Right lobe of liver (tissue), 6 donors: ENCODE measurements at places on chromosomes 7 and 10. TPM values are rescaled to one million over a fixed set of nuclear protein-coding genes. Genes with fewer than 3 reads are reported as not detected.

DNA sequence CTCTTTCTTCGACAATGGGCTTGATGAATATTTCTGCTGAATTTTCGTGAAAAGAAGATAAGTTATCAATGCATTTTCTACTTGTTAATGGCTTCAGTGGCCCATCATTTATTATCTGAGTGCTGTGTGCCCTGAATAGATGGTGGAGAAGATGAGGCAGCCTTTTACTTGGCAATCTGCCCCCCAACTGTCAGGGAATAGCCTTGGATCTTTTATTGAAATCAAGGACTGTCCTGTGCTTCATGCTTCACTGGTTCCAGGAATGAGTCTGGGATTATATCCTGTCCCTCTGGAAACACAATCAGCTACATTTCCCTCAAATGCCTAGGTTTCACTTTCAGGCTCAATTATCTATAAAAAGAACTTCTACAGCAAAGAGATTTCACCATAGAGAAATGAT, 75.9 kb upstream of the NXPH1 start:
- DNase-seq: no peak

- DNase-seq: no peak
Measured at GRCh38 chr10:76342996-76343395, 911.6 kb downstream of the LRMDA start.

- no peak for DNase-seq
Measured at GRCh38 chr10:103845972-103846371, 9.4 kb downstream of the SH3PXD2A start.

- peak; percentile 42 for DNase-seq
Measured at GRCh38 chr7:77316219-77316978, 99.8 kb downstream of the GSAP start.

DNA sequence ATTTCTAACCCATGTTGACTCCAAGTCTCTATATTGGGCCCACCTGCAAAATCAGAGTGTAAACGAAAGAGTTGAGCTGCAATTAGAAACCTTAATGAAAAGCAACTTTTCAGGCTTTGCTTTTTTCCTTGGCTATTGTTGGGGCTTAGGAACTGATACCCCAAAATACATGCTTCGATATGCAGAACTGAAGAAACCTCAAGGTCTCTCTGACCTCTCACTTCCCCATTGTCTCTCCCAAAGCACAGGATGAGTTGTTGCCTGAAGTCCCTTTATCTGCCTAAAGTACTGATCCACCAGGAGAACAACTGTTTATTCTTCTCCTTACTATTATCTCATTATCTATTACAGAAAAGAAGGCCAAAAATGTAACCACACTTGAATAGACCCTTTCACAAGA, 666.0 kb upstream of the LRRTM3 start:
- no peak for DNase-seq

Gene TRIL
- total RNA-seq: 0.25 TPM

Gene KEL
- total RNA-seq: 2.0 TPM

Gene IFIT1B
- 1.2 TPM for total RNA-seq

GRCh38 chr10:29725133-29725720, 90.5 kb upstream of the SVIL start:
- no peak for DNase-seq

Gene OLAH
- total RNA-seq: not detected

Gene C10orf67
- not detected for total RNA-seq

GRCh38 chr7:2720024-2720423, 32.0 kb downstream of the AMZ1 start:
- DNase-seq: no peak

DNA sequence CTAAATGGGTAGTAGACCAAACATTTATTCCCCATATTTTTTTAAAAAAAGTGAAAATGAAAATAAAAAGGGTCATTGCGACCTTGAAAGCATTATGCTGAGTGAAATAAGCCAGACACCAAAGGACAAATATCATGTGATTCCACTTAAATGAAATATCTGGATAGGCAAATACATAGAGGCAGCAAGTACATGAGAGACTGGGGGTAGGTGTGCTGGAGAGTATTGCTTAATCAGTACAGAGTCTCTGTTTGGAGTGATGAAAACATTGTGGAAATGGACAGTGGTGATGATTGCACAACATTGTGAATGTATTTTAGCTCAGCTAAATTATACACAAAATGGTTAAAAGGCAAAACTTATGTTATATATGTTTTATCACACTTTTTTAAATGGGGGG, 169.4 kb downstream of the AKR1D1 start:
- DNase-seq: no peak

- no peak for DNase-seq
Measured at GRCh38 chr7:137873524-137873923, 26.8 kb upstream of the DGKI start.

DNA sequence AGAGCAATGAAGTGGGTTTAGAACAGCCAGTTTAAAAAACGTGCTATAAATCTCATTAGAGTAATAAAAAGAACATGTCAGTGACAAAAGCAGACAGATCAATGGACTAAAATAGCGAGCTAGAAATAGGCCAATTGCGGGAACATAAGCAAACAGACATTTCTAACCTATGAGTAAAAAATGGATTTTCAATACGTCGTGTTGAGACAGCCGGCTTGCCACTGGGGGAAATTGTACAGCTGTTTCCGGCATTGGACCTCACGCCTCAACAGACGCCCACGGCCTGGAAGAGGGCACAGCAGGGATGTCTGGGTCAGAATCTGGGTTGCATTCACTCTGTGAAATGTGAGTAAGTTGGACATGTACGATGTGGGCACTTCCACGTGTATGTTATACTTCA, 92.9 kb downstream of the SVOPL start:
- DNase-seq: no peak

Gene STX1A
- 2.0 TPM for total RNA-seq

Gene RHEB
- 53.5 TPM for total RNA-seq

Gene SYT15
- 0.43 TPM for total RNA-seq

GRCh38 chr7:99001482-99002147, 123.3 kb downstream of the TRRAP start:
- DNase-seq: no peak

DNA sequence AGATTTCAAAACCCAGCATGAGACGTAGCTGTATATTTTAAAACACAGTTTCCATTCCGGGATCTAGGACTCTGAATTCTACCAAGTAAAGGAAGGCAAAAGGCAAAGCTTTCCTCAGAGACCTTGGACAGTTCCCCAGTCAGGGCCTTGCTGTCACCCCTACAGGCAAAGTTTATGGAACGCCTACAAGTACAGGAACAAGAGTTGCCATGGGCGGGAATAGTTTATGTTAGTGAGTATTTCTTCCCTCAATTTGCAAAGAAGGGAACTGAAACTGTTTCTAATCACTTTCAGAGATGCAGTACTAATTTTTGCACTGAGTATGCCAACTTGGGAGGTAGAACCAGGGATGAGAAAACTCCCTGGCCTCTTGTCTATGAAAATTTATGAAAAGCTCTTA, 68.2 kb upstream of the LRGUK start:
- DNase-seq: no peak

Gene SSMEM1
- total RNA-seq: not detected

Gene HOXA1
- 0.17 TPM for total RNA-seq

DNA sequence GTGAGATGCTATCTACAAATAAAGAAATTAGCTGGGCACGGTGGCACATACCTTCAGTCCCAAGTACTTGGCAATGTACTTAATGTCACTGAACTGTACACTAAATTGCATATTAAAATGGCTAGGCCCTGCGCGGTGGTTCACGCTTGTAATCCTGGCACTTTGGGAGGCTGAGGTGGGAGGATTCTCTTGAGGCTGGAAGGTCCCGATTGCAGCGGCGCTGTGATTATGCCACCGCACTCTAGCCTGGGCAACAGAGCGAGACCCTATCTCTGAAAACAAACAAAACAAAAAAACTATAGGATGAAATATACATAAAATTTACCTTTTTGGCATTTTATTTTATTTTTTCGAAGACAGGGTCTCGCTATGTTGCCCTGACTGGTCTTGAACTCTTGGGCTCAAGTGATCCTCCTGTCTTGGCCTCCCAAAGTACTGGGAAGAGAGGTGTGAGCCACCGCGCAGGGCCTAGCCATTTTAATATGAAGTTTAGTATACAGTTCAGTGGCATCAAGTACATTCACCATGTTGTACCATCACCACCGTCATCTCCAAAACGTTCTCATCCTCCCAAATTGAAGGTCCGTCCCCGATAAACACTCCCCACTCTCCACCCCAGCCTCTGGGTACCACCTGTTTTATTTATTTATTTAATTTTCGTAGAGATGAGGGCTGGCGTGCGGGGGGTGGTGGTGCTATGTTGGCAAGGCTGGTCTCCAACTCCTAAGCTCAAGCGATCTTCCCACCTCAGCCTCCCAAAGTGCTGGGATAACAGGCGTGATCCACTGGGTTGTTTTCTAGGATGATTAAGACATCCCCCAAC, 1.3 kb upstream of the EIF3B start:
- no peak for DNase-seq

- DNase-seq: no peak
Measured at GRCh38 chr10:109025172-109025571, 898.1 kb downstream of the XPNPEP1 start.

Gene ARMC10
- 29.3 TPM for total RNA-seq

DNA sequence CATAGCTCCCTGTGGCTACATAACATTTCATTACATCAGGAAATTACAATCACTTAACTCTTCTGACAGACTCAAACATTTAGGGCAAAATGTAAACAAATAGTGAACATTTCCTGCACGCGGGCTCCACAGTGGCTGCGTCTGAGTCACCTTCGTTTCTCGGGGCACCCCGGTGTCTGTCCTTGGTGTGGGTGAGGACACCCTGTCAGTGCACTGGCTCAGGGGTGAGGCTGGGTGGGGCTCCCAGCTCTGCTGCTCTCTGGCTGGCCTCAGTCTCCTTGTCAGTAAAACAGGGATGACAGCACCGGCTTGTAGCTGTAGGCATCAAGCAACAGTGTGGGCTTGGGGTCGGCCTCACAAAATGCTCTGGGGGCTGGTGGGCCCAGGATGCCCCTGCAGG, 237.1 kb upstream of the SHH start:
- DNase-seq: no peak

DNA sequence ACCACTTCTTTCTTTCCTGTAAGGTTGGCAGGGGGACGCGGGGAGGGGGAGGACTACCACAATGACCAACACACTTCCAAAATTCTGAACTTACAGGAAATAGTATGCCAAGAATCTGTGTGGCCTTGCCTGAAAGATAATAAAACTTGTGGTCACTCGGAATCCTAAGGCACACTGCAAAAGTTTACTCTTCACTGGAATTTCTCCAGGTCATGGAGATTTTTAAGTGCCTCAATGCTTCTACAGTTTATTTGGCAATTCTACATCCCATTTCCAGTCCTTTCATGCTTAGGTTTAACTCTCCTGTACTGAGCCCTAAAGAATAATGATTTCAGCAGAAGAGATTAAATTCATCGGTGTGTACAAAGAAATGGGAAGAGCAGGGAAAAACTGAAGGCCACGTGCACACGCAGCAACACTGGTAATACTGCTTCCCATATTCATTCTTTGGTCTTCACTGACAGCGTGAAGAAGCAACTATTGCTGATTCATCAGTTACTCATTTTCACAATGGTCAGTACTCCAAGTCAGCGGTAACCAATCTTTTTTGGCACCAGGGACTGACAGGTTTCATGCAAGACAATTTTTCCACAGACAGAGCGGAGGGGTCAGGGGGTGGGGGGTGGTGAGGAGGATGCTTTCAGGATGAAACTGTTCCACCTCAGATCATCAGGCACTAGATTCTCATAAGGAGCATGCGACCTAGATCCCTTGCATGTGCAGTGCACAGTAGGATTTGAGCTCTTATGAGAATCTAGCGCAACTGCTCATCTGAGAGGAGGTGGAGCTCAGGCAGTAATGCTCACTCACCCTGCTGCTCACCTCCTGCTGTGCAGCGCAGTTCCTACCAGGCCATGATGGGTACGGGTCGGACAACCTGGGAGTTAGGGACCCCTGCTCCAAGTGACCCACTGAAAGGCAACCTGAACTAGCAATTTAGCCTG, 9.8 kb downstream of the LARP4B start:
- DNase-seq: no peak

GRCh38 chr7:41967156-41967555, 264.3 kb upstream of the INHBA start:
- DNase-seq: no peak

DNA sequence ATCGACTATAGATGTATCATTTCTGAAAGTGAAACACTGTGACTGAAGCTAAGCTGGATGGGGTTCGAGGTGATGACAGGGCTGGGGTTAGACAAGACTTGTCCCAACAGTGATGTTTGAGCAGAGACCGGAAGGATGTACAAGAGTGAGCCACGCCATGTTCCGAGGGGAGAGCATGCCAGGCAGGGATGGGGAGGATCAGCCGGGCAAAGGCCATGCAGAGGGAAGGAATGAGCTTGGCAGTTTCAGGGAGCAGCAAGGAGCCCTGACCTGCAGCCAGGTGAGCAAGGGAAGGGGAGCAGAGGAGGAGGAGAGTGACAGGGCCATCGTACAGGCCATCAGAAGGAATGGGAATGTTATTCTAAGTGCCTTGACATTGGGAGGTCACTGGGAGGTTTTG, 114.9 kb upstream of the GPR26 start:
- no peak for DNase-seq

DNA sequence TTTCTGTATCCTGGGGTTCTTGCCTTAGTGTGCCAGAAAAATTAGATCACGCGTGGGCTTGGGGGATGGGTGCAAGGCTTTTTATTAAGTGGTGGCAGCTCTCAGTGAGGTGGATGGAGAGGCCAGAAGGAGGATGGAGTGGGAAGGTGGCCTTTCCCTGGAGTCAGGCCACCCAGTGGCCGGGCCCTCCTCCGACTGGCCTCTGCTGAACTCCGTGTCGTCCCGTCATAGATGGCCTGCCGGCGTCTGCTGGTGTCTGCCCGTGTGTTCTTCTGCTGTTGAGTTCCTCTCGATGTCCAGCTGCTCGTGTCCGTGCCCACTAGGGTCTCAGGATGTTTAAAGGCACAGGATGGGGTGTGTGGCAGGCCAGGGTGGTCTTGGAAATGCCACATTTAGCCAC, 4.0 kb upstream of the ZNF746 start:
- DNase-seq: no peak

GRCh38 chr10:61899997-61900828, 1.3 kb upstream of the ARID5B start:
- DNase-seq: peak; percentile 72

Gene CYP2C19
- total RNA-seq: 6.4 TPM

DNA sequence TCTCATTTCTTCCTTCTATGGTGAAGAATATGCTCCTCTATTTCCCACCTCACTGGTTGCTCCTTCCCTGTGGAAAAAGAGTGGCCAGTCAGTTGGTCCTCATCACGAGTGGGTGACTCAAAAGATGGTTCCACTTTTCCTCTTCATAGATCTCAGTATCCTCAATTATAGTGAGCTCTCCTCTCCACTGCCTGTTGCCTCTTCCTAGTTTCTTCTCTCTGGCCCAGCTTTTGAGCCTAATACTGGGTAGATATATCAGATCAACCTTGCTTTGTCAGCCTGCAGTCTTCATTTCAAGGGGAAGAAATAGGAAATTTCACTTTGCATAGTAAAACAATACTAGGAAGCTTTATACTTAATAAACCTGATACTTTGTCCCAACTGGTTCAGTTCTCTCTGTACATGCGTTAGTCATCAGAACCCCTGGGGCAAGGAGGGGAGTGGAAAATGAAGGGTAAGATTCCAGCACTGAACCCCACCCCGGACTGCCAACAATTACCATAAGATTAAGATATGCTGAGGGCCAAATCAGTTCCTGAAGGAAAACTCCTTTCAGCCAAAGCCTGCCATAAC, 15.5 kb upstream of the WNT16 start:
- no peak for DNase-seq
